ENCODE measurements at places on chromosomes 12 and 14.

DNA sequence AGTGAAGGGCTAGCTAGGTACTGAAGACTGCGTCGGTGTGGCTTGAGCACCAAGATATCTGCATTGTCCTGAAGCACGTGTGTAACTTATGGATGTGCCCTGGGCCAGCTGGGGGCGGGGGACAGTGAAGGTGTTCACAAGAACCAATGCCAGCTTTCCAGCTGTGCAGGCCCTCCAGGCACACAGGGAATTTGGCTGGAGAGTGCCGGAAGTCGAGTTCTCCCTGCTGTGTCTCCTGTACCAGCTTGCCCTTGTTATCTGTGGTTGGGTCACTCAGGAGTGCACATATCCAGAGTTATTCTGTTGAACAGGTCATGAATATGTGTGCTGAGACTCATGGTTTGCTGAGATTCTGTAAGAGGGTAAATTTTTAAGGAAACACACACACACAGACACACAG lies 75.9 kb upstream of the CRY1 start:
- DNase-seq: no peak

DNA sequence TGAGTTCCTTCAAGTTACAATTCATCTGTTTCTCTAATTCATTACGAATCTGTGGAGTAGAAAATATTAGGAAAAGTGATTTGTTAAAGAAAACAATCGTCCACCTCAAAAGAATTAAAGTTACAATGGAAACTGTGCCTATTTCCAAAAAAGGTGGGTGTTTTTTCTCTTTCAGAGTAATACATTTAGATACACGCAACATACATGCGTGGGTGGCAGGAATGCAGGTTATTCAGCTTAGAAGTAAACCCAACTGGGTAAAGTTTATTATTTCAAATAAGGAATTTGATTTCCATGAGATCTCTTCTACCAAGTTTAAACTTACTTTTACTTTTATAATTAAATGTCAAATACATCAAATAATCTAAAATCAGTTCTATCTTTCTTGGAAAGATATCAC lies 52.2 kb downstream of the SSH1 start:
- no peak for DNase-seq

- no peak for DNase-seq
Observed at GRCh38 chr12:59708064-59708463, 112.2 kb downstream of the SLC16A7 start.

DNA sequence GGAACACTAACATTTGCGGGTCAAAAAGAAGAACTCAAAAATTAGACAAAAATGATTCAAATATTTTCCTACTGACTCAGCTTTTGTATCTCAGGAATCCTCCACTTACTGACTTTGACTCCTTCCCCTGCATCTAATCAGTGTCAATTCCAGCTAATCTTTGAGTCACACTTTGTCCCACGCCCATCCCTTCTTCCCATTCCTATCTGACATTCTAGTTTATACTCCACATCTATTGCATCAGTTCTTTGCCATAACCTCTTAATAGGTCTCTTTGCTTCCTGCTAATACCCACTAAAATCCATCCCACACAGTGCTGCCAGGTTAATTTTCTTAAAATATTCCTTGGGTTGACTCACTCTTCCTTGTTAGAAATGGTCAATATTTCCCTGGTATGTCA lies 19.1 kb downstream of the BBS10 start:
- no peak for DNase-seq

- no peak for DNase-seq
Observed at GRCh38 chr14:80944861-80945617, 3.5 kb upstream of the CEP128 start.

- no peak for DNase-seq
Observed at GRCh38 chr12:109203480-109203879, 87.1 kb downstream of the ACACB start.

DNA sequence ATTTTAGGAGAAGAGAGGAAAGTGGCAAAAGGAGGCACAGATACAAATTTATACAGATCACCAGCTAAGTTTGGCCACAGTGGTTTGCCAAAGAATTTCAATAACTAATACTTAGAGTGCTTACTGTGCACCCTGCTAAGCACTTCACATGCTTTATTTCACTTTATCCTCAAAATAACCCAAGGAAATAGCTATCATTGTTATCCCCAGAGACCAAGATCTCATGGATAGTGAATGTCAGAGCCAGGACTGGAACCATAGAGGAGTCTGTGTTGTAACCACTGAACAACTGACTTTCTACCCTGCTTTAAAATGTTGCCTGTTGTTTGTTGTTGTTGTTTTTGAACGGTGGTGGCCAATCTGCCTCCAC lies 1.3 kb upstream of the TCP11L2 start:
- no peak for DNase-seq

GRCh38 chr14:68906439-68906838 lies 72.7 kb downstream of the ACTN1 start:
- DNase-seq: no peak

- no peak for DNase-seq
Observed at GRCh38 chr12:66269757-66270383, 32.4 kb upstream of the HELB start.

Measured in activated CD4-positive, alpha-beta T cell treated with anti-CD3 and anti-CD28 coated beads for 1 hour (primary cell).